PC-9 (cell line): ENCODE measurements at places on chromosomes 11 and 22. TPM values are rescaled to one million over a fixed set of nuclear protein-coding genes. Genes with fewer than 3 reads are reported as not detected.

ANO5 gene
- total RNA-seq, result not detected in 2 replicates

SUSD2 gene
- total RNA-seq, result 5.5 and 5.7 TPM in 2 replicates

SLC7A4 gene
- total RNA-seq, result not detected in 2 replicates

NRGN gene
- total RNA-seq, result 6.8 and 10.2 TPM in 2 replicates

RPL27A gene
- 548 and 560 TPM in 2 replicates for total RNA-seq

MS4A8 gene
- not detected in 2 replicates for total RNA-seq

APOL3 gene
- 15.2 and 19.3 TPM in 2 replicates for total RNA-seq

SMC1B gene
- 0.28 and 0.31 TPM in 2 replicates for total RNA-seq

FAM180B gene
- not detected in 2 replicates for total RNA-seq

DCPS gene
- total RNA-seq, result 23.8 and 27.2 TPM in 2 replicates

CYTH4 gene
- not detected in 2 replicates for total RNA-seq

PATE4 gene
- total RNA-seq, result not detected in 2 replicates

MS4A3 gene
- not detected in 2 replicates for total RNA-seq

CFL1 gene
- 1,598 and 1,798 TPM in 2 replicates for total RNA-seq

C11orf65 gene
- 1.7 and 1.9 TPM in 2 replicates for total RNA-seq

SREBF2 gene
- total RNA-seq, result 163 and 196 TPM in 2 replicates

POU2AF2 gene
- not detected in 2 replicates for total RNA-seq
